ENCODE measurements at places on chromosomes 12 and 14.

- no peak for DNase-seq
Observed at GRCh38 chr12:13811061-13811460, 170.3 kb downstream of the GRIN2B start.

GRCh38 chr12:42053456-42053855, 91.2 kb downstream of the GXYLT1 start:
- no peak for DNase-seq

- DNase-seq, result no peak
Observed at GRCh38 chr14:50795909-50796308, 35.1 kb downstream of the NIN start.

- DNase-seq, result no peak
Observed at GRCh38 chr14:93764211-93764659, 24.1 kb downstream of the PRIMA1 start.

- DNase-seq, result no peak
Observed at GRCh38 chr14:87008965-87009364, 984.0 kb downstream of the GALC start.

DNA sequence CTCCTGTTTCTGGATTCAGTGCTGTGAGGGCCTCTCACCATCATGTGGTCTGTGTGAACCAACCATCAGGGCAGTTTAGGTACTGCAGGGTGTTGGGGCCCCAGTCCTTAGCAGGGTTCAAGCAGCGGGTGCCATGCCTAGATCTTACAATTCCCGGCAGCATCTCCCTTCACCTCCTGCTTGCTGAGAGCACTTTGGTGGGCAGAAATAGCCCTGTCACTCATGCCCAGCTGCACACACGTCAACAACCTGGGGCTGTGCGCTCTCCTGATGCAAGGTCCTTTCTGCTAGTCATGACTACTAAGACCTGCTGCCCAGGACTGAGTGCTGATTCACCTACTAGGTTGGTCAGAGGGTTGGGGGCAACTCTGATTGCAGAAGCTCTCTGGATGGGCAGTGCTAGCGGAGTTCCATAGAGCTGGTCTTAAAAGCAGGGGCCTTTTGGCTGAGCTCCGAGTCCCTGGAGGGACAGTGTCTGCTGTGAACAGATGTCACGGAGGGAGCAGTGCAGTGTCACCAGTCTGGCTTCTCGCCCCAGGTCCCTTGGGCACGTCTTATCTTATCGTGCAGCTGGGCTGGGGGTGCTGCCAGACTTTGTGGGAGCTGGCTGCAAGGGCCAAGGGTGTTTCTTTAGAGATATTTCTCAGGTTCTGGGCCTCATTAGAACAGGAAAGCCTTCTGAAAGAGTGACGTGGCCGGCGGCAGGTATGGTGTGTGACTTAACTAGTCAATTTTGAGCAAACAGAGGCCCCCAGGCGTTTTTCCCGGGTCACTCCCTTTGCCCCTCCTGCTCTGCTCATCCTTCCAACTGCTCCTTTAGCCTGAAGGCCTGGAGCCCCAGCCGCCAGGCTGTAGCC, 71.8 kb downstream of the NINJ2 start:
- DNase-seq, result no peak

DNA sequence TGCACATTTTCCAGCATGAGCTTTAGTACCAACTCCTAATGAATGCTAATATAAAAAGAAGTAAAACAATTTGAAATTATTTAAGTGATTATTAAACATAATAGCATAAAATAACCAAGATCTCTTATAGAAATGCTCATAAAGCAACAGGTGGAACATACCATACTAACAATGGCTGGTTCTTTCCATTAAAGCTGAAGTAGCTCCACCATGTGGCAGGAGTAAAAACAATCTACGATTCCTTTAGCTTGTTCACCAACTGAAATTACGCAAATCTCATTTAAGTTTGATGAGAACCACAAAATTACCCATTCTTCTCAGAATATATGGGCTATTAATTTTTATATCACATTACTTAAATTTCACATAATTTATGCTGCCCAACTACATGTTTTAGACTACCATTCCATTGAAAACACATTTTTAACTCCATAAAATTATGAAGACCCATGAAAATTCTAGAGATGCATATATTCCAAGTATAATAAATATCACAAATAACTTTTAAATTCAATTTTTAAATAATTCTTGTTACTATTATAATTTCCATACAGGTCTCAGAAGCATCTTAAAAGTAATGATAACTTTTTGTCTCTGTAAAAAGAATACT, 213.6 kb downstream of the DAD1 start:
- no peak for DNase-seq

GRCh38 chr12:86137936-86138335, 118.3 kb downstream of the MGAT4C start:
- DNase-seq, result no peak

DNA sequence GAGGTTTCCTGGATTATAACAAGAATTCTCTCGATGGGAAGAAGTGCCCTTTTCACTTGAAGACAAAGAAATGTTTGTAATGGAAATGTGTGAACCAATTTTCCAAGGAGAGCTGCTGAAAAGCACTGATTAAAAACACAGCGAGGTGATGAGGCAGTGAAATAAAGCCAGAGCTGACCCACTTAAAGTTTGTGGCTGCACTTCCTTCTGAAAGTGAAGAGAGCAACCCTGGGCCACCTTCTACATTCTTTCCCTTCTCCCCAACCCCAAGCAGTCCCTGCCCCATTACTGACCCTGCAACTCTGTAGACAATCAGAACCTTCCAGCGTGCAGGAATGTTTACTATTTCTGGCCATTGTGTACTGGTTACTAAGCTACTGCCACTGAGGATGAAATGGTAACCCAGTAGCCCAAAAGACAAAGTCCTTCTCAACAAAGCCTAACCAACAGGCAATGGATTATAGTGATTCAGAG, 173.9 kb downstream of the TTC7B start:
- no peak for DNase-seq

- no peak for DNase-seq
Observed at GRCh38 chr14:103692159-103692558, 23.1 kb downstream of the XRCC3 start.

DNA sequence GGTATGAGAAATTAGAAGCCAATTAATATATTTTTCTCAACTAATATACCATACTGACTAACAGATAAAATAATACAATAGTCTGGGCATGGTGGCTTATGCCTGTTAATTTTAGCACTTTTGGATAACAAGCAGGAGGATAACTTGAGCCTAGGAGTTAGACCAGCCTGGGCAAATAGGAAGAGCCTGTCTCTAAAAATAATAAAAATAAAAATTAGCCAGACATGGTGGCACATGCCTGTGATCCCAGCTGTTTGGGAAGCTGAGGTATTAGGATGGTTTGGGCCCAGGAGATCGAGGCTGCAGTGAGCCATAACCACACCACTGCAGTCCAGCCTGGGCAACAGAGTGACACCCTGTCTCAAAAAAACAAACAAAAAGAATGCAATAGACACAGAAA, 24.7 kb downstream of the KLHDC2 start:
- DNase-seq, result no peak

DNA sequence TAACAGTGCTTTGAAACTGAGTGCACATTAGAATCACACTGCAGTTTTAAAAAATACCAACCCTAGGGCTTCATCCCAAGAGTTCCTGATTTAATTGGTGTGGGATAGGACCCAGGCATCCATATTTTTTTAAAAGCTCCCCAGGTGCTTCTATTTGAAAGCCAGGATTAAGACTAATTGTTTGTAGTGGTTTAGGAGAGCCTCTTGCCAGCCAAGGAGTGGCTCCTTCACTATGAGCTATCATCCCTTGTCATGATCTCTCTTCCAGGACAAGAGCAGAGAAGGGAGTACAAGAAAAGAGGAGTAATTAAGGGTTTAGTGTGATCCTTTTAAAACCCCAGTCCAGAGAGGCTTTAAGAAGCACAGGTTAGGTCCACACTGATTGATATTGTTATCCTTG, 178.0 kb downstream of the CAND1 start:
- DNase-seq, result no peak

DNA sequence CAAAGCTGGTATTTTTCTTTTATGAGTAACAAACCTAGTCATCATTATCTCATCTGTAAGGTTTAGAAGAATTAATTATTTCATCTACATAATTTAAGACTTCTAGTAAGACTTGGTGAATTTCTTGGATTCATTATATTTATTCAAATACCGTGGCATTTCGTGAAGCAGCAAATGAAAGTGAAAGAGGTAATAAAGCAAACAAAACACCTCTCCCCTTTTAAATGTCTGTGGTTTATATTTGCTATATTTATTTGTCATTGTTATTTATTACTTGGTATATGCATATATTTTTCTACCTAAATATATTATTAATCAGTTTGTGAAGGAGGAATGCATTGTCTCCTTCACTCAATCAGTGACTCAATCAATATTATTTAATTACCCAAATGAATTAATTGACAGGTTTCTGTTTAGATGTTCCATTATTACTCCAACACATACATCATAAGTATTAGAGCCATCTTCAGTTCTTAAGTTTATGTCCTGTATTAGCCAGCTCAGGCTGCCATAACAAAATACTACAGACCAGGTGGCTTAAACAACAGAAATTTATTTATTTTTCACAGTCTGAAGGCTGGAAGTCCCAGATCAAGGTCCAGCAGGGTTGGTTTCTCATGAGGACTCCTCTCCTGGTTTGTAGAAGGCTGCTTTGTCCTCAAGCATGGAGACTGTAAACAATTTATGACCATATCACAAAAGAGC, 6.6 kb downstream of the CFAP54 start:
- no peak for DNase-seq

GRCh38 chr12:96500693-96501092, 11.3 kb downstream of the CFAP54 start:
- no peak for DNase-seq

GRCh38 chr14:36275741-36276140, 44.7 kb downstream of the MBIP start:
- DNase-seq, result no peak

DNA sequence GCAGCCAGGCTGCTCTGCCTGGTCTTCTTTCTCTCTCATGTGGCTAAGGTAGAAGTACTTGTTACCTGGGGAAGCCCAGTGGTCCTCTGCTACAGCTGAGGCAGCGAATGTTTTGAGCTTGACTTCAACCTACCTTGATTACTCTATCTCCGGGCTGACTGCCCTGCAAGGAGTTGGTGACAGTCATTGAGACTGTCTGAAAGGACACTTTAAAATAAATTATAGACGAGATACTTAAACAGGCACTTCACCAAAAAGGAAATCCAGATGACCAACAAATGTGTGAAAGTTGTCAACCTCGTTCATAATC, 474 bp upstream of the CIT start:
- DNase-seq, result no peak

DNA sequence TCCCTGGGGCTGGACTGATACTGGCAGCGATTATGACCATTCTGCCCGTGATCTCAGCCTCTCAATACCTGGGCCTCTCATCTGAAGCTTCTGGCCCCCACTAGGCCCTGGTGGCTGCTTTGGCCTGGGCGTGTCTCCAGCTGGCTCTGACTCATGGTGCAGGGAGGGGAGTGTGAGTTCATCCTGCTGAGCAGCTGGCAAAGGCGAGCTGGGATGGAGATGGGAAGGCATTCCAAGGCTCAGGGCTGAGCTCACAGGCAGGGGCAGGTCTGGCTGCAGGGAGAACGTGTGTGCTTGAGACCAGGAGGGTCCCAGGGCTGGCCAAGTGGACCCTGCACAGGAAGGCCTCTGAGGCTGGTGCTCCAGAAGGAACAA, 221.8 kb downstream of the TMEM121 start:
- DNase-seq, result no peak

- DNase-seq, result no peak
Observed at GRCh38 chr14:74586681-74587362, 25.2 kb downstream of the LTBP2 start.

DNA sequence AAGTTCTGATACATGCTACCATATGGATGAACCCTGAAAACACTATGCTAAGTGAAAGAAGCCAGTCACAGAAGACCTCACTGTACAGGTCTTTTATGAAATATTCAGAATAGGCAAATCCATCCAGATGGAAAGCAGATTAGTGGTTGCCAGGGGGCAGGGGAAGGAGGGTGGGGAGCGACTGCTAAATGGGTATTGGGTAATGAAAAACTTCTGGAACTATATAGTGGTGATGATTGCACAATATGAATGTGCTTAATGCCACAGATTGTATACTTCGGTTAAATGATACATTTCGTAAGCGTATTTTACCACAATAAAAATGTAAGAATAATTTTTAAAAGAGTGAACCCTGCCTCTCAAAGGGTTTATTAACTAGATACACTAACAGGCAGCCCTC, 11.8 kb upstream of the KSR2 start:
- DNase-seq, result no peak

DNA sequence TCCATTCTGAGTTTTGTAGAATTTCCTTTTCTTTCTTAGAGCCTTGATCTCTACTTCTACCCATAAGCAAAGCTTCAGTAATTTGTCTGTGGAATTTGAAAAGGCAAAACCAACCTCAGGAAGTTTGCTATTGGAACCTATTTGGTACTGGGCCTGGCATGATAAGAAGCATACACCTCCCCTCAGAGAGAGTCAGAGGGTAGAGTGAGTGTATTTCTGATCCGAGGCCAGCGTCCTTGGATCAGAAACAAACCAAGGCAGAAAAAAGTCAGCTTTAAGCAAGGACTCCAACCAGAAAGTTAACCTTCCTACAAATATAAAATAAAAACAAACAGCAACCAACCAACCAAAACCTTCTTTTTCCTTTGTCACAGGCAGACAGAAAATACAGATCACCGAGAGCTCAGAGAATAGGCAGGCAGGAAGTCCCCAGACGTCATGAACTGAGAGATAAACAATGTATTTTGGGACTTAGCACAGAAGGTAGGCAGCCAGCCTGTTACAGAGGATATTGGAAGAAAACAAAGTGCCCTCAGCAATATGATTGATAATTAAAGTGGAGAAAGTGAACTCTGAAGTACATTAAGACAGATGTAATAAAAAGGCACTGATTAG, 141.5 kb downstream of the NEDD1 start:
- no peak for DNase-seq

DNA sequence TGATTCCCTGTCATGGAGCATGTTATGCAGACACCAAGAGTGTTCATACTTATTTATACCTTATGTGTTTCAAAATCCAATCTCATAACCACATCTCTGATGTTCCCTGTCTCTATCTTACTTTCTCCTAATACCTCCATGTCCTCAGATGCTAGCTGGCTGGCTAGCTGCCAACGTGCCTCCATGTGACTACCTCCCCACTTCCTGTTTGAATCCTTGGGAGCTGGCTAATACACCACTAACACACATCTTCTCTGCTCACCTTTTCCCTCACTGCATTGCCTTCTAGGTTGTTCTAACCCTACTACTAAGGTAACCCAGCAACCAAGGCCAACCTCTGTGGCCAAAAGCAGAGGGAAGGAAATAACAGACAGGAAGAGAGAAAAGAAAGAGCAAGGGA, 27.3 kb downstream of the TTC5 start:
- DNase-seq, result no peak
